NCI-H446 treated with DMSO at 0.1 percent for 48 hours (cell line): ENCODE measurements at places on chromosomes 7 and 10.

- no peak for DNase-seq
Observed at GRCh38 chr10:125739994-125740679, 20.6 kb downstream of the EDRF1 start.

DNA sequence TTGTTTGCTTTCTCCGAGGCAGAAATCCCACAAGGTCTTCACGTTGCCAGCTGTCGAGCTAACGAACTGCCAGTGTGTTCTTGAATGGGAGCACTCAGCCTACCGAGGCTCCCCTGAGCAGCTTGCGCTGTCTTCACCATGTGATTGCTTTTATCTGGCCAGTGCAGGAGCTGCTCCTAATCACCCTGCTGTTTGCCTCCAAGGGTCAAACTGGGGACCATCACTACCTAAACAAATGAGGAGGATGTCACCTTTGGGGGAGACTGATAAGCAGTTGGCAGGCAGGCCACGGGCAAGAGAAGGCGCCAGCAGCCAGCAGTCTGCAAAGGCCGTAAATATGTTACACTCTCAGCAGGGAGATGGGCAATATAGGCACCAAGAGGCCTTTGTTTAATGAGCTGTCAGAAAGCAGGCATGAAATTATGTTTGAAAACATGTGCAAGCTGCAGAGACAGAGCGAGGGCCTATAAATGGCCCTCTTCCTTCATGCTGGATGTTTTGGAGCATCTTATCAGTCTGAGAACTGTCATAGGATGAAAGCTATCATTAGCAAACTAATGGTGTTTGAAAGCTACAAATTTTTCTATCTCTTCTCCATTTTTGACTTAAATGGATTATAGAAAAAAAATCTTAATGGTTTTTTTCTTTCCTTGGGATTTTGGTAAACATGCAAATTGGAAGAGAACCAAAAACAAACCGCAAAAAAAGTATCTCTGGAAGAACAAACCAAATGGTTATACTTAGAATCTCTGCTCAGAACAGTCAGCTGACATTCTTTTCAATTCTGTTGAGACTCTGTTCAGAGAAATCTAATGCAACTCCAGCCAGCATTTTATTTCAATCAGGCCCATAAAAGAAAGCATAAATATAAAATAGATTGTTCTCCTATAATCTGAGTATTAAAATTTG is 267.3 kb upstream of the NPVF start:
- DNase-seq: peak; percentile 89

GRCh38 chr10:48494073-48494472 is 110.8 kb downstream of the ARHGAP22 start:
- DNase-seq: no peak

DNA sequence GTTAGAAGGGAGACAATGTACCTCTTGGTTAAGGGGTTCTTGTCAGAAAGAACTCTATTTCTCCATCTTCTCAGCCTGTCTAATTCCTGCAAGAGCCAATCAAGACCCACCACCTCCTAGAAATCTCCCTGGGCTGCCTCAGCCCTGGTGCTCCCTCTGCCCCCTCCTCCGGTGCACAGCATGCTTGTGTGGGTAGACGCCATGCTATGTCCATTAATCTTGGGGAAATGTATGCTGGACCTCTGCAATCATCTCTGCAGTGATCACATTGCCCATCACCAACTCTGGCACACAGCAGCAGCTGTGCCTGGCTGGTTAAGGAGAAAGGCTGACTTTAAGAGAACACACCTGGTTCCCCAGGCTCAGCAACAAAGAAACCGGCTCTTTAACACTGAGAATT is 37.3 kb downstream of the SH3PXD2A start:
- no peak for DNase-seq

DNA sequence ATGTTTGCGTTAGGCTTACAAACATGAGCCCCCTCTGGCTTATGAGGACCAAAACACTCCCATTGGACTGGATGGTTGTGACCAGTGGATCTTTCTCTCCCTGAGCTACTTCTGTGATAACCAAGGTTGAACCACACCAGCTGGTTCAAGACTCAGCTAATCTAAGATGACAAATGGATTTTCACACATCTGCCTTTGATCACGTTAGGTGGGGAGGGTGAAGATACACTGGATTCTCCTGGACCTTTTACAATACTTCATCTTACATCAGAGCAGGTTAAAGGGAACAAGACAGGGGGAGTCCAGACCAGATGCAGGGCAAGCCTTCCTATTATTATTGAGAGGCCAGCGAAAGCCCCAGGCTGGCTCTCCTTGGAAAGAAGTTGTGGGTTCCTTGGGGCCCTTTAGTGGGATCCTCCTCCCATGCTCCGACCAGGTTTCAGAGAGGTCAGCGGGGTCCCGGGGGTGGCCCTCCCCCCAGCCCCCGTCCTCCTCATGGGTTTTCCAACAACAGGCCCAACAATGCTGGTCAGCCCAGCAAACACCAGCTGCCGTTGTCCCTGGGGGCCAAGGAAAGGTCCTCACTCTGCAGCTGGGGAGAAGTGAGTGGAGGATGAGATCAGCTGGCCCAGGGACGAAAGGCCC is 2.8 kb downstream of the GFRA1 start:
- DNase-seq: no peak

DNA sequence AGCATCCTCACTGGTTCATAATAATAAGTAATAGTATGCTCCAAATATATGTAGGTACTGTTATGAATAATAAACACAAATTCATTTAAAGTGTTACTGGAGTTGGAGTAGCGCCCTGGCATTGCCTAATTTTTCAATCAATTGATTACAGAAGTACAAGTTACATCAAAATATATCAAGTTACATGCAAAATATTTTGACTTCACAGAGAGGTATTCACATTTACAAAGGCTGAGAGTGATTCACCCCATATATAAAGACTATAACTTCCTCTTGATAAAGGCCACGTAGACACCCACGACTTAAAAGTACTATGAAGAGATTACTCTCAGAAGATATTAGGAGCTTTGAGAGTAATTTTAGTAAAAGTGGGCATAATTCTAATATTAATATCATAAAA is 13.6 kb upstream of the COL17A1 start:
- no peak for DNase-seq

- DNase-seq: peak; percentile 44
Observed at GRCh38 chr10:12348870-12349628, at the start of gene CAMK1D. Gene CAMK1D (plus strand): TSS chr10:12349547.

DNA sequence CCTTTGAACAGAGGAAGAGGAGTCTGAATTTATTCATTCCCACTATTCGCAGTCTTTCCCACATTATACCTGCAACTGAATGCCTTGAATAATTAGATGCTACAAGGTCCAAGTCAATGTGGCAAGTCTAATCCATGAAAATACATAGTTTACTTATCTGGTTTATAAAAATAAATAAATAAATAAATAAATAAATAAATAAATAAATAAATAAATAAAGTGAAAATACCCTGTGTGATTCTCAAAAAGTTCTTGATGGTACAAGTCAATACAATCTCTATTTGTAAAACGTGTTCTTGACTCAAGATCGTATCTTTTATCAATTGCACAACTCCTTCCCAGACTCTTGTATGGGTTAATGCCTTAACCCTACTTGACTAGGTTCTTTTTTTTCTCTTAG is 417.7 kb downstream of the ZWINT start:
- DNase-seq: no peak

- no peak for DNase-seq
Observed at GRCh38 chr7:143408252-143408685, 387 bp downstream of the EPHA1 start.

DNA sequence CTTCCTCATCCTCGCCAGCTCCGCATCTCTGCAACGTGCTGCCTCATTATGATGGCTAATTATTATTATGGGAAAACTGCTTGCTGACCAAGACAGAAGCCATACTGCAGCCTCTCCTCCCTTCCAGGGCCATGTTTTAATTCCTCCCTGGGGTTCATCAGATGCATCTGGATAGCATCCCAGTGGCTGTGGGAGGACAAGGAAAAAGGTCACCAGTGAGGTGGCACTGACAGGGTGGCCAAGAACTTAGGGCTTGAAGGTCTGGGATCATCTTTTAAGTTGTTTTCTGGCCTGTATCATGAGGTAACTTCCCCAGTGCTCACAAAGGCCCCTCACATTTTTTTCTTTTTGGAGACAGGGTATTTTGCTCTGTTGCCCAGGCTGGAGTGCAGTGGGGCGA is 39.6 kb downstream of the KCNH2 start:
- no peak for DNase-seq

- DNase-seq: no peak
Observed at GRCh38 chr7:138008019-138008587, 6.2 kb upstream of the CREB3L2 start.

GRCh38 chr7:157700231-157701005 is 363.6 kb downstream of the DNAJB6 start:
- DNase-seq: no peak

GRCh38 chr7:102983602-102984001 is 70.8 kb downstream of the LRRC17 start:
- no peak for DNase-seq

DNA sequence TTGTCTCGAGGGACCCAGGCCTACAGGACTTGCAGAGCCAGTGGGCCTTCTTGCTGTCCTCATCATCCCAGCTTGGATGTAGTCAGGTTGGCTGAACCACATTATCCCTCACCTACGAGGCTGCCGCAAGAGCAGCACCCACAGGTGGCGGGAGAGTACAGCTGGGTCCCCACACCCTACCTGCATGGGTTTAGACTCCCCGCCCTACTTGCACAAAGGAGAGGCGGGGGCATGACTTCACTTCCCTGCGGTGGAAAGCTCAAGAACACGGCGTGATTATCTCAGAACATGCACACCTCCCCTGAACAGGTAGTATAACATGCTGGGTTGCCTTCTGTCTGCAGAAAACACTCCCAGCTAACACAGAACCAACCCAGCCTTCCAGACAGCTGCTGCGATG is 57.5 kb downstream of the CTBP2 start:
- DNase-seq: no peak

GRCh38 chr10:128059266-128059981 is 66.8 kb downstream of the MKI67 start:
- DNase-seq: no peak

GRCh38 chr7:66239467-66239856 is 34.3 kb downstream of the TPST1 start:
- DNase-seq: no peak

DNA sequence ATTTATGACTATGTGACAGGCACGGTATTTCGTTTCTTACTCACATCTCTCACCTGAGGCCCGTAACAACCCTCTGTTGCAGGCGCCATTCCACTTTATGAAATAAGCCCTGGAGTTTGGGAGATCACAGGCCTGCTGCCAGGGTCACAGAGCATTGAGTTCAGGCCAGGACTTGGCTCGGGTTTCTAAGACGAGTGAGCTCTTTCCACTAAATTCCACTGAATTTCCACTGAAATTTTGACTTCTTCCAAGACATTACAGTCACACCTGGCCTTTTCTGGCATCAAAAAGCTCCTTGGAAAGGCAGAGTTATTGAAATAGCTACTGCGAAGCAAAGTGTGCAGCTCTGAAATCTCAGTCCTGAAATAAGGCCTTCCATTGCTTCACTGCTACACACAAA is 282.8 kb upstream of the MGMT start:
- no peak for DNase-seq

GRCh38 chr10:59812519-59813122 is 59.4 kb upstream of the MRLN start:
- DNase-seq: no peak

DNA sequence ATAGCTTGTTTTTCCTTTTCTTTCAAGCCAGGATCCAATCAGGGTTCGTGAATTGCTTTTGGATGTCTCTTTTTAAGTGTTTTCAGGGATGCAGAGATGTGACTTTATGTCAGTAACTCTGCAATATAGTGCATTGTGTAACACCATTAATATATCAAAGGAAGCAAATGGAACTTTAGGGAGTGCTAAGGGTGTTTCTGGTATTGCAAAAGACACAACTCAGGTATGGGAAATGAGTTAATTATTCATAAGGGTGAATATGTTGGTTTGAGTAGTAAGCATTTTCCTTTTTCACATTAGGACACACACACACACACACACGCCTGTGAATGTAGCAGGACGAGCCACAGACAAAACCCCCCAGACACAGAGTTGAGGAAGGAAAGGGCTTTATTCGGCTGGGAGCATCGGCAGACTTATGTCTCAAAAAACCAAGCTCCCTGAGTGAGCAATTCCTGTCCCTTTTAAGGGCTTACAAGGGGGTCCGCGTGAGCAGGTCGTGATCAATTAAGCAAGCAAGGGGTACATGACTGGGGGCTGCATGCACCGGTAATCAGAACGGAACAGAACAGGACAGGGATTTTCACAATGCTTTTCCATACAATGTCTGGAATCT is 31.8 kb upstream of the GSDME start:
- DNase-seq: no peak

GRCh38 chr10:122140941-122141623 is 130.0 kb upstream of the BTBD16 start:
- DNase-seq: no peak

DNA sequence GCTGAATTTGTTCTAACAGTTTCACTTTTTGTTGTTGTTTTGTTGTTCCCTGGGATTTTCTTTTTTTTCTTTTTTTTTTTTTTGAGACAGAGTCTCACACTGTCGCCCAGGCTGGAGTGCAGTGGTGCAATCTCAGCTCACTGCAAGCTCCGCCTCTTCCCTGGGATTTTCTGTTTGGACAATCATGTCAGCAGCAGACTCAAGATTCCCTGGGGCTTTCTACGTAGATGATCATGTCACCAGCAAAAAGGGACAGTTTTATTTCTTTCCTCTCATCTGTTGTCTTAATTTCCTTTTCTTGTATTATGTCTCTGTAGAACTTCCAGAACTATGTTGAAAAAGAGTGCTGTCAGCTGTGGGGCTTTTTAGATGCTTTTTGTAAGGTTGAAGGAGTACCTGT is 241.4 kb downstream of the TNS3 start:
- no peak for DNase-seq
